Tibial artery (tissue), 4 donors: ENCODE measurements at places on chromosomes 2 and 18.

DNA sequence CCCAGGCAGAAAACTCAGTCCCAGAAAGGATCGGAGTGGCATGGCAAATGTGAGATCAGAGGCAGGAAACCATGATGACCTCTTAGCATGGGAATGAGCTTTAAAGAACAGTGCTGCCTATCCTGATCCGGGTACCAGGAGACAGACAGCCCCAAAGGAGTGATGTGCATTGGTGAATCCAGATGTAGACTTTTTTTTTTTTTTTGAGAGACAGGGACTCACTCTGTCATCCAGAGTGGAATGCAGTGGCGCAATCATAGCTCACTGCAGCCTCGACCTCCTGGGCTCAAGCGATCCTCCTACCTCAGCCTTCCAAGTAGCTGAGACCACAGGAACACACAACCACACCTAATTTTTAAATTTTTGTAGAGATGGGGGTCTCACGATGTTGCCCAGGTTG lies 122.7 kb downstream of the VAPA start:
- DNase-seq, result no peak

GRCh38 chr2:95277246-95277906 lies 3.1 kb downstream of the PROM2 start:
- peak; percentile 49 for DNase-seq

DNA sequence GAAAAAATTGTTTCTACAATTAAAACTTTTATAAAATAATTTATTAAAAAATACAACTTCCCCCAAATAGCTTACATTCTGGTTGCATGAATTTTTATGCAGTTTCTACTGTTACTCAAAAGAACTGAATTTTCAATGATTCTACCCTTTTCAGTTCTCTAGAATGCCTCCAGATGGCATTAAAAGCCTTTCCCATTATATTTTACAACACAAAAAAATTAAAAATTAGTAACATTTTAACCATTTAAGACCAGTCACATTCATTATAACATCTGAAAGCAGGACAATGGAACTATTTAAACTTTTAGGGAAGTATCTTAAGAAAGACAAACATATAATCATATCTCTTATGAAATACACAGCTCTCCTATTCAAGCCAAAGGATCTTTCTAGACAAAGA lies 236.0 kb upstream of the REV1 start:
- DNase-seq, result no peak

GRCh38 chr2:128970332-128971116 lies 651.9 kb upstream of the HS6ST1 start:
- DNase-seq, result no peak

DNA sequence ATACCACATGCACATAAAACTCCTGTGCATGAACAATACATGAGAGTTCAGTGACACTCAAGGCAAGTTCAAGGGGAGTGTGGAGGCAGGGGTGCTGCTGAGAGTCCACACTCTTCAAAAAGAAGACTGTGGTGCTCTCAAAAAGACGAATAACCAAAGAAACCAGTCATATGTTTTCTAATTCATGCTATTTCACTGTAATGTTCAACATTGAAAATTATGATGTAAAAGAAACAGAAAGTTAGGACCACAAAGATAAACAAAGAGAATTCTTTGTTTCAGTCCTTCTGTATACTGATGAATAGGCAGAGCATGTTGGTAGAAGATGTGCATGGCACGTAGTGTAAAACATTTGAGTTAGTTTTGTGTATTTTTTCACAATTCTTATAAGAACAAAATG lies 864.2 kb upstream of the LRATD1 start:
- no peak for DNase-seq

DNA sequence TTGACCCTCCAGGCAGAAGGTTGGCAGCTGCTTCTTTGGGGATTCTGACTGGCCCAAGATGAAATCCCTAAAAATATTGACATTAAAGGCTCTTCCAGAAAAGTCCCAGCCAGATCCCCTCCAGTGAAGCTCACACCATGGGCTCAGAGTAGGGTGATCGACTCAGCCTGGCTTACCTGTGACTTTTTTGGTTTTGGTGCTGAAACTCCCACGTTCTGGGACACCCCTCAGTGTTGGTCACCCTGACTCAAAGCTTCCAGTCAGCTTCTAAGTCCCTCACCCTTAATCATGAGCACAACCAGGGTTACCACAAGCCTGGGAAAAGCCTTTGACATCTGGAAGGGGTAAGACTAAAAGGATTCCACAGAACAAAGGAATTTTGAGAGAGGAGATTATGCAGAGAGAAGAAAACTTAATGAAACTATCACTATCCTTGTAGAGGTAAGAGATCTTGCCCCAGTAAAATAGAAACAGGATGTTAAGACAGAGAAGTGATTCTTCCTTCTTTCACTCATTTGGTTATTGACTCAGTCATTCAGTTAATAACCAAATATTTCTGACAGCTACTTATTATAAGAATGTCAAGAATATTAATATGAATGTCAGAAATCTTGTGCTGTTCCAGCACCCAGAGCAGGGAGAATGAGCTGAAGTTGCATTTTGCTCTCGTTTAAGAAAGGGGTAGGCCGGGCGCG lies 66.8 kb upstream of the SEC11C start:
- no peak for DNase-seq

DNA sequence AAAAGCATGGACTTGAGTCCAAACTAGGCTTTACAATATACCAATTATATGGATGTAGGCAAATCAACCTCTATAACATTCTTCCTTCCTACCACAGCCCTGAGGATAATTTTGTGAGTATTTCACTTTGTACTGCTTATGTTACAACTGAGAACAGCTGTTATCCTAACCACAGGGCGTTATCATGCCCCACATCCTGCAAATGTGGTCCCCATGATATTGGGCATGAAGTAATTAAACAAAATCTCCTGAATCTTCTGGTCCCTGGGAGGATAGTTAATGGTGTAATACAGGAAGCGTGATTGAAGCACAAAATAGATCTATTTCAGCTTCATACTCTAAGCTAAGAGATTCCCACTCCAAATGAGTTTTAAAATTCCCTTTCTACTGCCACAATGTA lies 223.6 kb downstream of the CDH20 start:
- DNase-seq, result no peak

GRCh38 chr2:236706288-236706687 lies 136.7 kb downstream of the ACKR3 start:
- no peak for DNase-seq

GRCh38 chr18:12394428-12394827 lies 13.3 kb upstream of the PRELID3A start:
- no peak for DNase-seq

- DNase-seq, result no peak
These were observed 118.2 kb upstream of the IL1R2 start for GRCh38 chr2:101873543-101873942.

GRCh38 chr18:3546106-3546505 lies 96.1 kb downstream of the TGIF1 start:
- no peak for DNase-seq

DNA sequence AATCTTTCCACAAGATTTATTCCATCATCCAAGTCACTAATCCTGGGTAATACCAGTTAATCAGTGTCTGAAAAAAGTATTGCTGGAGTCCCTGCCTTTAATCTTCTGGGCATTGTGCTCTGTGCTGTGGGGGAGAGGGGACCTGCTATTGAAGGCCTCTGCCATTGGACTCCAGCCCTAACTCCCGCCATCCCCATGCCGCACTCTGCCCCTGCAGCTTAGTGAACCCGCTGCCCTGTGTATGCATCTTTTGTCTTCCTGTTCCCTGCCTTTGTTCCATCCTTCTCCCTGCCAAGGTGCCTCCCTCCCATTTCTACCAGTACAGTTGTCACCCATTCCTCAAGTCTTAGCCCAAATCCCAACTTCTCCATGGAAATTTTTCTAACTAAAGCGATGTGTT lies 113.8 kb upstream of the EPAS1 start:
- DNase-seq, result no peak

DNA sequence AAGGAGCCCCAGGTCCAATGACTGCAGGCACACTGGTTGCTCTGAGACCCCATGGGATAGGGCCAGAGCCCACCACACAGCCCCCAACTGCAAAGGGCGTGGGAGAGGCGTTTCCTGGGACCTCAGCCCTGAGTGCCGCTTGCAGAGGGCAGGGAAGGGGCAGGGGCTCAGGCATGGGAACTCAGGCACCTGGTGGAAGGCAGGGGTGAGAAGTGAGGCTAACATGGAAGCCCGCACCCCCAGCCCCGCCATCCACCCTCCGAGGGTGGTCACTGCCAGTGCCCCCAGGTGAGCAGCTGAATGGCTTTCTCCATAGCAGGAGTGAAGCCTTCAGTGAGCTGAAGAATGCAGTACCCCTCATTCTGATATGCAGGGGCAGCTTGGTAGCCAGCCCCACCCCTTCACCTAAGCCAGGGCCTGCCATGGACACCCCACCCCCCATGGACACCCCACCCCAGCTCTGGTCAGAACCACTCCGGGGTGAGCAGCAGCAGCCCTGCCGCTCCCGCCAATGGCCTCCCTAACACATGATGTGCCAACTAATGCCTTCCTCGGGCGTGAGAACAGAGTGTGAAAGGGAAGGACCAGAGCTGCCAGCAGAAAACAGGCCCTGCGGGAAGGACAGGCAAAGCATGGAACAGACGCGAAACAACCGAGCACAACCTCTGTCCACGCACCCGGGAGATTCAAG lies 6.6 kb downstream of the KIF1A start:
- no peak for DNase-seq

DNA sequence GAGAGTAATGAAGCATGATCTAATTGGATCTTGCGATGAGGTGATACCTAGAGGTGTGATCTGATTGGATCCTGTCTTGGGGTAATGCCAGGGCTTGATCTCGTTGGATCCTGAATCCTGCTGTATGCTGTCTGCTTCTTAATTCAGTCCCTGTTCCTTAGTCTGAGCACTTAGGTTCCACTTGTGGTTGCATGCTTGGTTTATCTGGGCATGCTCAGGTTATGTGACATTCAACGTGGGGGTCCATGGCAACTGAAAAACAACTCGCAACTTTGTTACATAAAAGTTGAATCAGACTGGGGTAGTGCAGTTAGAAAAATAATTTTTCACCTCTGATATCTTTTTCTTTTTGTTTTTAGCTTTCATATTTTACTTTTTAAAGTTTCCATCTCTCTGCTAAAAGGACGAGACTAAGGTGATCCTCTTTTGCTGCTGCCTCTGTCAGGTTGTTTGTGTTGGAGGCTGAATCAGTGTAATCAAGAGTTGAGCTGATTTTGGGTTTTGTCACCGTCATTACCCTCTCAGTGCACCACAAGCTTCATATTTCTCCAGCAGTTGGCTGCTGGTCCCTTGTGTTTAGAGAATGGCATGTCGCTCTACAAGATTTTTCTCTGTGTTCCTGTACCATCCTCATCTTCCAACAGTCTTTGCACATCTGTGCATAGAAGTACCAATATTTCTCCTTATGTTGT lies 67.9 kb downstream of the NCOA1 start:
- DNase-seq, result no peak

DNA sequence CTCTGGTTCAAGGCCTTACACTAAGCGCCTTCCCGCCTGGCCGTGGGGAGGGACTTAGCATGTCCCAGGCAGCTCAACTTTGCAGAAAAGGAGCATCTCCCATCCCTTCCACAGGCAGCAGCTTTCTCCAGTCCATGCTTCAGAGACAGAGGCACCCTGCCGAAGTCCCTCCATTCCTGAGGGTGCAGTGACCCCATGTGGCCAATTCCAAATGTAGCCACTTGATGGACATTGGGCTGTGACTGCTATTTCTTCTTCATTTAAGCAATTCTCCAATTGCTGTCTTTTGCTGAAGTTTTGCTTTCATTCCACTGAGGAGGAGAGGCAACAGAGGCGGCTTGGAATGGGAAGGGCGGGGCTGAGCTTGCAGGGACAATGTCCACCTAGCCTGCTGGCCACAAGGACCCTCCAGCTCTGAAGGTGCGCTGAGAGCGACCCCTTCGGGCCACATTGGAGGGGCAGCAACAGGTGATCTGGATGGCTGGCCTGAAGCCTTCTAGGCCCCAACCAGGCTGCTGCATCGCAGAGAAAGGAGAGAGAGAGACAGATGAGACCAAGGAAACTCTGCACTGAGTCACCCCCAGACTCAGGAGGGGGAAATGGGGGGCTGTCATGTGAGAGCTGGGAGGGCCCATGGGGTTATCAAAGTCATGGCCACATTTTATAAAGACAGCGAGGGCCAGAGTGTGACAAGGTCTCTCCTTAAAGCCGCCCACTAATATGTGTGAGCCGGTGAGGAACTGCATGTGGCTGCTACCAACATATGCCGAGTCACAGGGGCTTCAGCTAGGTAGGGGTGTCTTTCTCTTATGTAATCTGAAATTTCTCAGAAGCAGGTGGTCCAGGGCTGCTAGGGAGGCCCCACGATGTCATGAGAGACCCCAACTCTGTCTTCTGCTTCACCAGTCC lies 61.3 kb downstream of the LONRF2 start:
- DNase-seq, result peak; percentile 82

DNA sequence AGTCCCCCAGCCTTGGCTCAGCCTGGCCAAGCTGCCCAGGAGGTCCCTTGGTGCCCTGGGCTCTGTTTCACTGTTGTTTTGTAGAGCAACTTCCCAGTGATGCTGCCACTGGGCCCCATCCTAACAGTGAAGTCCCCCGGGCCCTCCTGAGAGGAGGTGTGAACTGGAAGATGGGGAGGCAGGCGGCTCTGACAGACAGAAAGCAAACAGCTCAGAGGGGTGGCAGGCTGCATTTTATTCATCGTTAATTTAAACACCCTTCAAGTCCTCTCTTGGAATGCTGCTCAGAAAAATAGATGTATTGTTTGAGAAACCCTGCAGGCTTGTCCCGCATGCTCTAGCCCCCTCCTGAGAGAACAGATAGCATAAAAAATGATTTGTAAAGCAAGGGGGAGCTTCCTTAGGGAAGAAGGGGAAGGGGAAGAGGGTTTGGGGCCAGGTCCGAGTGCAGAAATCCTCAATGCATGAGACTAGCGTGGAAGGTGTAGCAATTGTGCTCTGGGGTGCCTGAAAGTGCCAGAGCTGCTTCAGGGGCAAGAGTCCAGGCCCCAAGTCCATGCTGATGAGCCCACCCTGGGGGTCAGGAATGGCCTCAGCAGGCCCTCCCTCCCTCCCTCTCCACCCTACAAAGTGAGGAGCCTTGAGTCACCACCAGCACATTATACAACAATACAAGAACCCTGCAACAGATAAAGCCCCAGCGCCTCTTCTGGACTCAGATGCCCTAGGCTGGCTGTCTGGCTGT lies 113.6 kb downstream of the MSH2 start:
- no peak for DNase-seq

GRCh38 chr2:26849056-26849999 lies 1.4 kb downstream of the DPYSL5 start:
- no peak for DNase-seq

DNA sequence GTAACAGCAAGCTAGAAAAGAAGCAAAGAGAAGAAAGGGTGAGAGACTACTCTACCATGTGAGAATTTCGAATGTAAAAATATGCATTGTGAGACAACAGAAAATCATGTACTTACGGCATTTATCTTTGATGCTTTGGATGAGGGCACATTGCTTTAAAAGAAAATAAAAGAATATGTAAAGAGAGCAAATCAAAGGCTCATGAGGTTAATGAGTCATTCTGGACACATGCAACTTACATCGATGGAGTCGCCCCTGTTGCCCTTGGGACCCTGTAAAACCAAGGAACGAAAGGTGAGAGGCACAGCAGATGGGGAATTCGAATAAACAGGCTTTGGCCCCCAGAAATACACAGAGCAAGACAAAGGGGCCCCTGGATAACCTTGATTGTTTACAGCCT lies 69.0 kb downstream of the COL6A3 start:
- DNase-seq, result no peak

GRCh38 chr2:7068457-7068856 lies 151.2 kb downstream of the RNF144A start:
- DNase-seq, result no peak
